Activated CD8-positive, alpha-beta memory T cell treated with anti-CD3 and anti-CD28 coated beads for 4 hours (primary cell): ENCODE measurements at places on chromosomes 11 and 22.

DNA sequence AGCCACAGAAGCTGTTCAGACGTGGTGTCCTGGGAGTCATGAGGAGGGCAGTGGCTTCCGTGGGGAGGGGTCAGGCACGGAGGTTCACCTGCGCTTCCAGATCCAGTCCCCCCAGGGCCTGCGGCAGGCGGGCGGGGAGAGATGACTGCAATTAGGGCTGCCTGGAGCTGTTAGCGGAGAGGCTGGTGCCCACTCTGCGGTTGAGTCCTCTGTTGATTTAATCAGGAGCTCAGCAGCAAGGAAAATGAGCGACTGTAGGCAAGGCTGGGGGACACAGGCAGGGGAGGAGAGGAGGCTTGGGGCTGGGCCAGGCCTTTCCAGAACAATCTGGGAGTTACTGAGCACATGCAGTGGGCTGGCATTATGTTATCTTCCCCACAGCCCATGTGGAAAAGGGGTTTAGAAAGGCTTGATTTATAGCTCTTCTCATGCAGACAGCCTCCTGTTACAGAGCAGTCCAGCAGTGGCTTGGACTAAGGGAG lies 13.1 kb downstream of the PLCB3 start:
- DNase-seq, result no peak

- no peak for DNase-seq
These were observed 14.8 kb downstream of the FSHB start for GRCh38 chr11:30245621-30246020.

GRCh38 chr11:92784331-92784730 lies 185.1 kb upstream of the MTNR1B start:
- DNase-seq, result no peak

- DNase-seq, result no peak
These were observed 10.6 kb upstream of the C11orf58 start for GRCh38 chr11:16727806-16728205.
